ENCODE measurements at places on chromosomes 12 and 14.

- H3K27me3 ChIP-seq = no peaks in the 10 kb centered on the region
- no peak overlapping the region for H3K4me3 ChIP-seq
- H3K4me1 ChIP-seq = no peaks in the 10 kb centered on the region
These were observed 7.9 kb upstream of the HCAR1 start for GRCh38 chr12:122738571-122738970.

- H3K4me1 ChIP-seq = no peaks in the 10 kb centered on the region
- no peak overlapping the region for H3K4me3 ChIP-seq
- no peaks in the 10 kb centered on the region for H3K36me3 ChIP-seq
- H3K27me3 ChIP-seq = no peaks in the 10 kb centered on the region
- no peak for DNase-seq
These were observed 60.7 kb downstream of the ZFC3H1 start for GRCh38 chr12:71602761-71603577.

GRCh38 chr12:30989754-30990153, 63.2 kb downstream of the TSPAN11 start:
- no peaks in the 10 kb centered on the region for H3K4me1 ChIP-seq
- H3K36me3 ChIP-seq = no peaks in the 10 kb centered on the region
- DNase-seq = peak; percentile 83
- H3K27me3 ChIP-seq = no peaks in the 10 kb centered on the region
- no peak overlapping the region for H3K4me3 ChIP-seq

DNA sequence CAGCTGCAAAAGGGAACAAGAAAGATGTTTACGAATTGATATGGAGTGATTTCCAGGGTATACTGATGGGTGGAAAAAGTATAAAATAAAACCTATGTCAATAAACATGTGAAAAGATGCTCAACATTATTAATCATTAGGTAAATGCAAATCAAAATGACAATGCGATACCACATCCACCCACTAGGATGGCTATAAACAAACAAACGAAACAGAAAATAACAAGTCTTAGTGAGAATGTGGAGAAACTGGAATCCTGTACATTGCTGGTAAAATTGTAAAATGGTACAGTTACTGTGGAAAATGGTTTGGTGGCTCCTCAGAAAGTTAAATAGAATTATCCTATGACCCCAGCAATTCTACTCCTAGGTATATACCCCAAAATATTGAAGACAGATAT, 9.5 kb upstream of the BEST3 start:
- H3K4me3 ChIP-seq = no peak overlapping the region
- H3K27me3 ChIP-seq = no peaks in the 10 kb centered on the region
- H3K36me3 ChIP-seq = no peaks in the 10 kb centered on the region
- DNase-seq = no peak

DNA sequence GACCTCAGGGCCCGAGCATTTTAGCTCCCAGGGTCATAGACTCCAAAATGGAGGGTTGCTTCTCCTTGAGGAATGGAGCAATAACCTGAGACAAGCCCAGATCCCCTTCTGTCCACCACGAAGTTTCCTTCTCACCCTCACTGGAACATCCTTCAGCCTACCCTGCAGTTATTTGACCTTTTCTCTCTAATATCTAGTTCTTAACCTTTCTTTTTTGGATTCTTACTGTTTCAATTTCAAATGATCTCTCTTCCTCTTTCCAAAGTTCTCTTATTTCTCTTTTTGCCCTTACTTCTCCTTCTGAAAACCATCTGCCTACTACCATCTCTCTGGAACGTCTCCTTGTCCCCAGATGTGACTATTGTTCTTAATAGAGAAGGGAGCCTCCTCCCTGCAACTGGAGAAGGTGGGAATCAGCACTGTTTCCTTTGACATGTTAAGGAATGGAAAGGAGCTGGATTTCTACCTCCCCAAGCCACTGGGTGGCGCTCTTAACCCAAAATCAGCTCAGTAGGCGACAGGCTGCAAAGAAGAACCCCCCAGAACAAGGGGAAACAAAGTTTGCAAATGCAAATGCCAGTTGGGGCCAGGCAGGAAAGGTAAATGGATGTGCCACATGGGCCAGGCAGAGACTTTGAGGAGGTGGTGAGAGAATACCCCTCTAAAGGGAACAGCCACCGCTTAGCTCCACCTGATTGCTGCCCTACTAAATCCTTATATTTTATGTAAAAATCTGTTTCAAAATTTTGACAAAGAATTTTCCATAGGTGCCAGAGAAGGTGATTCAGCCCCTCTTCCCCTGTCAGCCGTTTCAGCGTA, 22.4 kb upstream of the PDE1B start:
- H3K4me1 ChIP-seq = no peaks in the 10 kb centered on the region
- H3K4me3 ChIP-seq = no peak overlapping the region
- H3K27me3 ChIP-seq = no peaks in the 10 kb centered on the region
- no peak overlapping the region for H3K27ac ChIP-seq
- DNase-seq = peak; percentile 80
- H3K36me3 ChIP-seq = no peaks in the 10 kb centered on the region

DNA sequence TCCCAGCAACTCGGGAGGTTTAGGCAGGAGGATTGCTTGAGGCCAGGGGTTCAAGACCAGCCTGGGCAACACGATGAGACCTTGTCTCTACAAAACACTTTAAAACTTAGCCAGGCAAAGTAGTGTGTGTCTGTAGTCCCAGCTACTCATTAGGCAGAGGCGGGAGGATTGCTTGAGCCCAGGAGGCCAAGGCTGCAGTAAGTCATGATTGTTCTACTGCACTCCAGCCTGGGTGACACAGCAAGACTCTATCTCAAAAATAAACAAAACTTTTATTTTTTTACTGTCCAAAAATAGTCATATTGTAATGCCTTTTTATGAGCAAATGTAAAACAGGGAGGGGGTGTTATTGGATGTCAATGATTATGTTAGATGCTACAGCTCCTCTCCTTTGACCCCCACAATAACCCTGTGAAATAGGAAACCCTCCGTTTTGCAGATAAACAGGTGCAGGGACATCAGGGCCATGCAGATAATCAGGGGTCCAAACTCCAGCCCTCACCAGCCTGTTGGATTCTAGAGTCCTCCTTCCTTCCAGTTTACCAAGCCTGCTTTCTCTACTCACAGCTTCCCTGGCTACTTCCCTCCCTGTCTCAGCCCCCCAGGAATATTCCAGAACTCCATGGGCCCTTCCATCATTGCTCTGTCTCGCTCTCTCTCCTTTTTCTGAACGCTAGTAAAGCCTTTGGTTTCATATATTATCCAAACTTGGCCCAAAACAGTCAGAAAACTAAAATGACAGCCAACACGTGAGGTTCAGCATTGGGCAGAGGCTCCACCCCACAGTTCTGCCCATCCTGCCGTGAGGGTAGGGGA, 5.9 kb upstream of the FBLN5 start:
- no peaks in the 10 kb centered on the region for H3K36me3 ChIP-seq
- H3K4me1 ChIP-seq = peaks cover under 1% of the 10 kb centered on the region
- H3K4me3 ChIP-seq = no peak overlapping the region
- no peak for DNase-seq
- H3K27ac ChIP-seq = no peak overlapping the region

DNA sequence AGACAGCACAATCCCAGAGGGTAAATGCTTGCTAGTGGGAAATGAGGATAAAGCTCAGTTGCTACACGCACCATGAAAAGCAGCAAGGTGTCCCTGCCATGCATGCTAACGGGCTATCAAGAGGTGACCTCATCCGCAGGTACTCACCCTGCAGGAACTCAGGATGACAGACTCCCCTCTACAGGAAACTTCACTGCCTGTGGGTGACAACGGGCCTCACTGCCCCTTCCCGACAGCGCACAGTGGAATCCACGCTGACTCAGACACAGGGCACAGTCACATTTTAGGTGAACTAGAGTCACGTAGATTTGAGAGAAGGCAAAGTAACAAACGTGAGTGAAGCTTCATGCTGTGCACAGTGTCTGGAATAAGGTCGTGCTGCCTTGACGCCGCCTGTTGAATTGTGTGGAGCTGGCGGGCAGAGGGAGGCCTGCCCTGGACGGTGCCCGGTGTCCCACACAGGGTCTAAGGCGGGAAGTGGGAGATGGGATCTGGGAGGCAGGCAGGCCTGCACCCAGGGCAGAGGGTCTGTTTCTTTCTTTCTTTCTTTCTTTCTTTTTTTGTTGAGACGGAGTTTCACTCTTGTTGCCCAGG, 331.8 kb downstream of the TMEM132D start:
- peaks cover 2% of the 10 kb centered on the region for H3K4me1 ChIP-seq
- DNase-seq = peak; percentile 71
- H3K4me3 ChIP-seq = no peak overlapping the region
- no peaks in the 10 kb centered on the region for H3K36me3 ChIP-seq

DNA sequence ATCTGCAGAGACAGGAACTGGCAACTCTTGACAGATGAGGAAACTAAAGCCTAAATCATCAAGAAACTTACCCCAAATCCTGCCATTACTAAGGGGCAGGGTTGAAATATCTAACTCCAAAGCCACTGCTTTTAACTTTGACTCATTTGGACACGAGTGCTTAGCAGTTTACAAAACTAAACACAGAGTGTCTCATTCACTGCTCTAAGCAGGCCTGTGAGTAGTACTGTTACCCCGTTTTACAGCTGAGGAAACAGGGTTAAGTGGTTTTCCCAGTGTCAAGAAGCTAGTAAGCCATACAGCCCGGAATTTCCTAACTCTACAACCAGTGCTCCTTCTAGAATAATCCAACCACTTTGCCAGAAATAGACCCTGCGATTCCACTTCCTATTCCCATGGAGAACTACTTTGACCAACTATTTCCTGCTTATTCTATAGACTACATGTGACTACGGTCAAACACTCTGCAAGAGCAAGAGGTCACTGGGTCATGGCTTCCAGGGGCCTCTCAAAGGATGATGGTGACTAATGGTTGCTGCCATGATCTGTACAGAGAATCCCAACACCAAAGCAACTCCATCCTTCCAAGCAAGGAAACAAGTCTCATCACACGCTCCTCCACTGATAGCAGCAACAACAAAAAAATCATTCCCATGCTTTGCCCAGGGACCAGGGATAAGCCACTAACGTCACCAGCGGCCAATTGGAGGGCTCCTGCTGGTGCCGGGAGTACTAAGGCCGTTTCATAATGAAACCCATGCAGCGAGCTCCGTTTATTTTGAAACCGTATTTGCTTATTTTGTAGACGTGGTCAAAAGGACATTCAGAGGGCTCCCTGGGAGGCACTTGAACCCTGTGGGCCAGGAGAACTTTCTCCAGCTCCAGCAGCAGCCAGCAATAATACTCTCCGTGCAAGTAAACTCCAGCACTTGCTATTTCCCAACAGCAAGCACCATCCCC, 56.3 kb downstream of the NUAK1 start:
- H3K4me3 ChIP-seq = no peak overlapping the region
- peak overlapping the region; percentile 19 for H3K27ac ChIP-seq
- peaks cover 2% of the 10 kb centered on the region for H3K4me1 ChIP-seq
- no peaks in the 10 kb centered on the region for H3K27me3 ChIP-seq

- H3K36me3 ChIP-seq = no peaks in the 10 kb centered on the region
- H3K27me3 ChIP-seq = no peaks in the 10 kb centered on the region
- H3K4me3 ChIP-seq = no peak overlapping the region
- no peak overlapping the region for H3K27ac ChIP-seq
- H3K4me1 ChIP-seq = no peaks in the 10 kb centered on the region
- no peak for DNase-seq
These were observed 130.7 kb downstream of the TMTC2 start for GRCh38 chr12:82817368-82817767.

- H3K4me1 ChIP-seq = peaks cover 4% of the 10 kb centered on the region
- DNase-seq = no peak
- H3K36me3 ChIP-seq = no peaks in the 10 kb centered on the region
- H3K4me3 ChIP-seq = no peak overlapping the region
- H3K27ac ChIP-seq = no peak overlapping the region
- no peaks in the 10 kb centered on the region for H3K27me3 ChIP-seq
These were observed 42.9 kb upstream of the ATP23 start for GRCh38 chr12:57898308-57898970.

DNA sequence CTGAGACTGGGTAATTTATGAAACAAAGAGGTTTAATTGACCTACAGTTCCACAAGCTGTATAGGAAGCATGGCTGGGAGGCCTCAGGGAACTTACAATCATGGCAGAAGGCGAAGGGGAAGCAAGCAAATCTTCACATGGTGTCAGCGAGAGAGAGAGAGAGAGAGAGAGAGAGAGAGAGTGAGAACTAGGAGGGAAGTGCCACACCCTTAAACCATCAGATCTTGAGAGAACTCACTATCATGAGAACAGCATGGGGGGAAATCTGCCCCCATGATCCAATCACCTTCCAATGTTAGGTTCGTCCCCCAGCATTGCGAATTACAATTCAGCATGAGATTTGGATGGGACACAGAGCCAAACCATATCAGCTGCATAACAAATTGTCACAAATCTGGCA, 96.7 kb downstream of the CHST11 start:
- no peaks in the 10 kb centered on the region for H3K27me3 ChIP-seq
- no peaks in the 10 kb centered on the region for H3K36me3 ChIP-seq
- no peak overlapping the region for H3K4me3 ChIP-seq
- DNase-seq = no peak

- no peak for DNase-seq
- no peaks in the 10 kb centered on the region for H3K36me3 ChIP-seq
- no peaks in the 10 kb centered on the region for H3K27me3 ChIP-seq
- H3K27ac ChIP-seq = no peak overlapping the region
- H3K4me3 ChIP-seq = no peak overlapping the region
- H3K4me1 ChIP-seq = peaks cover under 1% of the 10 kb centered on the region
These were observed 84.4 kb downstream of the ARF6 start for GRCh38 chr14:49977126-49977841.

GRCh38 chr14:37594971-37595808, at the start of the genes FOXA1 and TTC6:
Gene FOXA1 (minus strand): TSS chr14:37595249. CDS start chr14:37594972, 277 bp downstream.
Gene TTC6 (plus strand): TSS chr14:37595629. CDS start chr14:37622065, 26,436 bp downstream.
- peaks cover 55% of the 10 kb centered on the region for H3K27me3 ChIP-seq
- no peak within 1 kb of the TSS for H3K4me3 ChIP-seq
- no peak within 1 kb of the TSS for H3K27ac ChIP-seq
- H3K4me1 ChIP-seq = no peaks in the 10 kb centered on the region

- H3K36me3 ChIP-seq = no peaks in the 10 kb centered on the region
- H3K4me1 ChIP-seq = no peaks in the 10 kb centered on the region
- DNase-seq = no peak
These were observed 27.1 kb upstream of the BCDIN3D start for GRCh38 chr12:49869816-49870500.

GRCh38 chr12:107488666-107489065, 196.9 kb upstream of the PWP1 start:
- H3K4me3 ChIP-seq = no peak overlapping the region
- no peaks in the 10 kb centered on the region for H3K4me1 ChIP-seq
- no peaks in the 10 kb centered on the region for H3K27me3 ChIP-seq
- DNase-seq = no peak

DNA sequence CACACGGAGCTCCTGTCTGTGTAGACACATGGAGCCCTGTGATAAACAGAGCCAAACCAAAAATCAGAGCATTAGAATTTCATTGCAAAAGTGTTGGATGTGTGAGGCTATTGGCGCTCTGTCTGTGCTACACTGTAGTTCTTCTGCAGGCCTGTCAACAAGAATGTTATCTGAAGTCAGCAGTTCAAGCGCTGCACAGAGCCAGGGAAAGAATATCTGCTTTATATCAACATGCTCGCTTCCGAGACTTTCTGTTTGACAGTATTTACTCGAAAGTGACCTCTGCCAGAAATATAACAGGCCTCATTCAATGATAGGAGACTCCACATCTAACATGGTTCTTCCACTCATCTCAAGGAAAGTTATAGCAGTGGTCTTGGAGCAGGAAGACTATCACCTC, 118.3 kb downstream of the CCER1 start:
- no peaks in the 10 kb centered on the region for H3K4me1 ChIP-seq
- no peak overlapping the region for H3K4me3 ChIP-seq
- H3K36me3 ChIP-seq = no peaks in the 10 kb centered on the region
- no peak overlapping the region for H3K27ac ChIP-seq
- H3K27me3 ChIP-seq = no peaks in the 10 kb centered on the region

Data from mesendoderm (in vitro differentiated cells).